GM04504 (cell line): ENCODE measurements at places on chromosomes 4 and X.

DNA sequence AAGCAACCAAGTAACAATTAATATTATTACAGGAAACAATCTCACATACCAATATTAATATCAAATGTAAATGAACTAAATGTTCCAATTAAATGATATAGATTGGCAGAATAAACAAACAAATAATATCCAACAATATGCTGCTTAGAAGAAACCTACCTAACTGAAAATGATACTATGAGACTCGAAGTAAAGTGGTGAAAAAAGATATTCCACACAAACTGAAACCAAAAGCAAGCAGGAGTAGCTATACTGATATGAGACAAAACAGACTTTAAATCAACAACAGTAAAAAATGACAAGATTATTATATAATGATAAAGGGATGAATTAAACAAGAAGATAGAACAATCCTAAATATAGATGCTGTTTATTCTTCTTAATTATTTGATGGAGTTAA, 140.1 kb downstream of the SPANXN4 start:
- DNase-seq: no peak

GRCh38 chr4:70619778-70620177, 8.8 kb upstream of the ENAM start:
- DNase-seq: no peak

- DNase-seq: no peak
Observed at GRCh38 chrX:38271154-38271716, 50.6 kb upstream of the SRPX start.

GRCh38 chr4:155761916-155762315, 3.1 kb downstream of the GUCY1B1 start:
- no peak for DNase-seq

DNA sequence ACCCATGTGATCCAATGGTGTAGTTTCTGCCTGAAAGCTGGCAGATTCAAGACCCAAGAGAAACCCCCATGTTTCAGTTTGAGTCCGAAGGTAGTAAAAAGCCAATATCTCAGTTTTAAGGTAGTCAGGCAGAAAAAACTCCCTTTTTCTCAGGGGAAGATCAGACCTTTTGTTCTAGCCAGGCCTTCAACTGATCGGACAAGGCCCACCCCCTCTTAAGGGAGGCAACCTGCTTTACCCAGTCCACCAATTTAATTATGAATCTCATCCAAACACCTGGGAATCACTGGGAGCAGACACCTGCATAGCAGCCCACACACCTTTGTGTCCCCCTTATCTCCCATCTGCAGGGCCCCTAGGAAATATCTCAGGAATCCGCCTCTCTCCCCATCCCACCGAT, 322.0 kb downstream of the STK32B start:
- no peak for DNase-seq

- DNase-seq: peak; percentile 59
Observed at GRCh38 chr4:55445921-55446577, 50.3 kb downstream of the TMEM165 start.

GRCh38 chr4:180650273-180650672, 1592.9 kb upstream of the TENM3 start:
- DNase-seq: no peak

- no peak for DNase-seq
Observed at GRCh38 chr4:67632492-67632891, 68.5 kb downstream of the UBA6 start.

DNA sequence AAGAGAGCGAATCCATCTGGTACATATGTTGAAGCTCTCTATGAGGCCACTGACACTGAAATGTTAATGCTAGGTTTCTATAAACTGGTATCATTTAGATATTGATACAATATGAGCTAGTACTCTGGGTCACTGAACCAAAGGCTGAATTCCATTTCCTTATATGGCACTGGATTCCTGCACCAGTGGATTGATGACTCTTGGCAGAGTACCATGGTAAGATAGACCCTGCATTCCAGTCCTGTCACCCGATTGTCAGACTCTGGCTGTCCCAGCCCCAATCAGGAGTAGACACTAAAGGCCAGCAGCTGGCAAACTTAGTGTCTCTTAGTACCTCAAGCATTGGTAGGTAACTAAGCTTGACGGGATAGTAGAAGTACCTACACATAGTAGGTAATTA, 44.0 kb upstream of the EOLA2 start:
- DNase-seq: no peak

- no peak for DNase-seq
Observed at GRCh38 chr4:25633541-25633940, 22.1 kb upstream of the SLC34A2 start.

- peak; percentile 78 for DNase-seq
Observed at GRCh38 chr4:16860516-16860915, 37.9 kb downstream of the LDB2 start.

GRCh38 chr4:42048394-42048793, 58.1 kb downstream of the SLC30A9 start:
- DNase-seq: peak; percentile 10

GRCh38 chr4:176011529-176011928, 54.1 kb upstream of the WDR17 start:
- no peak for DNase-seq

DNA sequence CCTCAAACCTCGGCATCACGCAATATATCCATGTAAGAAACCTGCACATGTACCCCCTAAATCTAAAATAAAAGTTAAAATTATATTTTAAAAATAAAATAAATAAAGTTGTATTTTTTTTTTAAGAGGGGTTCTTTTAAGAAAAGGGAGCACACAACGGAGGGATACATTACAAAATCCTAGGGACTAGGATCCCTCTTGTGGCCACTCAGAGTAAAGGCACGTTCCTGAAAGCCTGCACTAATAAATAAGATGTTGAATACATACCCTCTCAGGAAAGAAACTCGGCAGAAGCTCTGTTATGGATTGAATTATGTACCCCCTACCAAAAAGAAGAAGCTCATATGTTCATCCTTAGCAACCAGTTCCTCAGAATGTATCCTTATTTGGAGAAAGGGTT, 50.9 kb upstream of the PRDX4 start:
- peak; percentile 2 for DNase-seq

DNA sequence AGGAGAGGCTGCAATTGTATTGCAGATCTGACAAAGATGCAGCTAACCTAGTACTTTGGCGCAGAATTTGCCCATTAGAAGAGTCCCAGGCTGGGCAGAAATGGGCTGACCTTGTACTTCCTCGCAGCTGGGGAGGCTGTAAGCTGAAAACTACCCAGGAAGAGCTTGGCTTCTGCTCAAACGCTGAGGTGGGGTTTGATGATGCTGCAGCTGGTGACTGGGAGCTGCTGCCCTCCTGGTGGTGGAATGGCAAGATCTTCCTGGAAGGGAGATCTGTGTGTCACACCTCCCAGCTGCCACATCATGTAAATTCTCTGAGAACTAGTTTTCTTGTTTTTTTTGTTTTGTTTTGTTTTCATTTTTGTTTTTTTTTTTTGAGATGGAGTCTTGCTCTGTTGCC, 17.4 kb downstream of the CCNG2 start:
- DNase-seq: peak; percentile 27

- no peak for DNase-seq
Observed at GRCh38 chr4:48799157-48799556, 19.1 kb upstream of the FRYL start.

- DNase-seq: no peak
Observed at GRCh38 chr4:44791831-44792230, 65.5 kb upstream of the GNPDA2 start.

- no peak for DNase-seq
Observed at GRCh38 chrX:107619885-107620322, 8.4 kb upstream of the PRPS1 start.

DNA sequence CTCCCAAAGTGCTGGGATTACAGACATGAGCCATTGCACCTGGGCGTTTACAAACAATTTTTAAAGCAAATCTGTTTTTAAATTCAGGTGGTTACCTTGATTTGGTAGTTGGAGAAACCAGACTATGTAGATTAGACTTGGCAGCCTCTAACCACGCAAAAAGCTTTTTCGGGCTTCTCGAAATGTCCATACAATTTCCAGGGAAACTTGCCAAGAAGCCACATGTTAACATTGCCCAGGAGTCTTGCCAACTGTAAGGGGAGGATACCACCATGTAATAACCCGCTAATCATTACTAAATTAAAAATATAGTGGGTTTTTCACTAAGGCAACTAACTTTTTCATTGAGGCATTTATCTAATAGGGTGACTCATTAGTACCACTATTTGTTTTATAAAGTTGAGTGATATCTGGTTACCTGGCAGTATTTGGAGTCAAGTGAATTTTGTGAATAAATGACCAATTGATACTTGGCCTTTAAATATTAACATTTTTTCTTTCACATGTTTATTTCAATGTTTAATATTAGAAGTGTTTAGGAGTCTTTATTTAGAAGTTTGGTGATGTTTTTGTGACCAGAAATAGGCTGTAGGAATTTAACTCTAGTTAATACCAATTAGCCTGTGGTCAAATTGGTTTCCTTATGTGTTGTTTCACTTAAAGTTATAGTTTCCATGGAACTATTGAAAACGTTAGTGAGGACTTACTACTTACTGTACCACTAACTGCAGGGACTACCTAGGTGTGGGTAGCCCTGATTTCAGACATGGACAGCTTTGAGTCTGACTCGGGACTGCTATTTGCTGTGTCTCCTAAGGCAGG, 61.3 kb downstream of the CLDN34 start:
- DNase-seq: no peak

GRCh38 chr4:79673898-79674297, 265.9 kb upstream of the GK2 start:
- no peak for DNase-seq

DNA sequence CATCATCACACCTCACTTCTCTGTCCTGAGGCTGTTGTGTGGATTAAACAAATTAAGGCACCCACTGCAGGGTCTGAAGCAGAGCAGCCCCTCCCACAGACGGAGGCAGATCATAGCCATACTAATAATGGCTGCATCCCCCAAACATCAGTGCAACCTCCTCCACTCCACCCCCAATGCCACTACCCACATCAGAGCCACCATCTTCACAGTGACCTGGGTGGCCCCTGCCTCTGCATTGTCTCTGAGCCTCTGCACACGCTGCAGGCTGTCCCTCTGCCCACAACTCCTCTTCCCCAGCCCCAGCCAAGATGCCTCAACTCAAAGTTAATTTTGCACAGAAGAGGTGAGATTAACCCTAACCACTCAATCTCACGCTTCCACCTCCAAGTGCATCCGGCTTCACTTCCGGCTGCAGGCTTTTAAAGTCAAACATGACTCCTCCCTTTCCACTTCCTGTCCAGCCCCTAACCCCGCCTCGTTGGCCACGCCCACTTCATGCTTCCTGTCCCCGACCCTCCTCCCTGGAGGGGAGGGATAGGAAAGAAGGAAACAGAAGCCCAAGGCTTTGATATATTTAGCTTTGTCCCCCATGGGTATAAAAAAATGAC, 22.7 kb downstream of the JAKMIP1 start:
- DNase-seq: no peak

DNA sequence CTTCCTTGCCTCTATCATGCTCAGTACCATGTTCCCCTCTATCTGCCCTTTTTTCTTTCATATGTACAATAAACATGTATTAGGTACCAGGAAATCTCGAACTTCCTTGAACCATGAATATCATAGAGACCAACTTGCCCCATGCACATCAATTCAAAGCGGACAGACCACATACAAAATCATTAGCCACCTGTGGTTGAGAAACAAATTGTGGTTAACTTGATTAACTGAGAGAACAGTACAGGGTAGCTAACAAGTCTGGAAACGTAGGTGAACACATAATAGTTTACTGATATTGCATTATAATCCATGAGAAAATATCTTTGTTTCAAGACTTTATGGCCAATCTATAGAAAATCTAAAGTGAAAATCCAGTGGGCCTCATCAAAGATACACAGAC, 8.2 kb downstream of the CASP3 start:
- DNase-seq: no peak

- DNase-seq: no peak
Observed at GRCh38 chrX:132470831-132471230, 18.0 kb downstream of the MBNL3 start.

DNA sequence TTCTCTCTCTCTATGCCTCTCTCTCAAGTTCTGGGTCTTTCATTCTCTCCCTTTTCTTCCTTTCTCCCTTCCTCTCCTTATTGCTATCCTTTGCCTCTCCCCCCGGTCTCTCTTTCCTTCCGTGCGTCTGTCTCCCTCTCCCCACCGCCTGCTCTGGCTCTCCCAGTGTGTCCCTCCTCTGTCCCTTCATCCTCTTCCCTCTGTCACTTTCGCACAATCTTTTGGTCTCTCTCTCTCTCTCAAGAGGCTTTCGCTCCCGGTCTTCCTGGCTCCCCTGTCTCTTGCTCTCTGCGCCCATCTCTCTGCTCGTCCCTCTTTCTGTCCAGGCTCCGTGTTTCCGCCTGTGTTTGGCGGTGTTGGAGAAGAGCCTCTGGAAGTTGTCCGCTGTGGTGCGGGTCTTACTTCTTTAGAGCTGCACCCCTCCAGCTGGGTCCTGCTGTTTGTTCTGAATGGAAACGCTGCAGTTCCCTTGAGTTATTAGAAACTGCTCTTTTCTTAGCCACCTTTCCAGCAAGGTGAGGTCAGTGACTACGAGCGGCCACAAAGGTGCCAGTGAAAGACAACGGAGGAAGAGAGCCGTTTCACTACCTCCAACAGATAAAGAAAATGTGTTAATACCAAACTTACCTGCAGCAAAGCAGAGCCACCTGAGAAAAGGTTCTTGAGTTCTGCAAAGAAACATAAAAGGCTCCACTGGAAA, 1.1 kb downstream of the BMPR1B start:
- no peak for DNase-seq

DNA sequence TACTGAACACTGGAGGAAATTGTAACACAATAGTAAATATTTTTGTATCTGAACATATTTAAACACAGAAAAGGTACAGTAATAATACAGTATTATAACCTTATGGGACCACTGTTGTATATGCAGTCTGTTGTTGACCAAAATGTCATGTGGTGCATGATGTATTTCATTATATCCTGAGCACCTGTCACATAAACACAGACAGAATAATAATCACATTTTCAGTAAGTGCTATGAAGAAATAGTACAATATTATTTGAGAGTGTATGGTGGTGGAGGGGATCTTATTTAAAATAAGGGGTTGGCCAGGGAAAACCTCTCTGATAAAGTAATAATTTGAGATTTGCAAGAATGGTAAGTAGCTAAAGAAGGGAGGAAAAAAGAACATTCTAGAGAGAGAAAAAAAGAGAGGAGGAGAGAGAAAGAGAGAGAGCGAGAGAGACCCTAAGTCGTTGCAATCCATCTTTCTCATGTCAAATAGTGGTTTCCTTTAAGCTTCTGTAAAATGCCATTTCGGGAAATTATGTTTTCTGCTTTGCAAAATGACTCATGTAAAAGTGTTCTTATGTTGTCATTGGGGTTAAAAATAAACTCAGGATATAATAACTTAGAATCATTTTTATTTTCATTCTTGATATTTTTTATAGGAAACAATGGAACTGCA, 19.3 kb upstream of the CLNK start:
- no peak for DNase-seq

- no peak for DNase-seq
Observed at GRCh38 chrX:10749113-10749512, 128.7 kb upstream of the MID1 start.
